ENCODE measurements at places on chromosomes 5 and 9. TPM values are rescaled to one million over a fixed set of nuclear protein-coding genes. Genes with fewer than 3 reads are reported as not detected.

The MINAR2 gene
- not detected for total RNA-seq

The CXCL14 gene
- not detected for total RNA-seq

DNA sequence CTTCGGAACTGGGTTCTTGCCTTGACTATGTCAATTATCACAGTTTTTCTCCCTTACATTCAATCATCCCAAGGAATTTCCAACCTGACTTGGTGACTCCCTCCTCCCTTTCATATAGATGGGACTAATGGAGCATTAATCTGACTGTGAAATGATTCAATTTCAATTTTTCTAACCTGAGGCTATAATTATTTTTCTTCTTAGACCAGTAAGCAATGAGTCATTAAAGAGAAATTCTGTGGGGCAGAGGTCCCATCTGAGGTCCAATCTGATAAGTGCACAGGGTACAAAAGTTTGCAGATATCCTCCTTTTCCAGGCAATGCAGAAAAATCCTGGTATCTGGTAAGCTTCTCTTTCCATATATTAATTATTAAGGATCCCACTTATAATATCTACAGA lies 18.9 kb downstream of the PDE4D start:
- H3K27me3 ChIP-seq = no peaks in the 10 kb centered on the region
- no peak for DNase-seq
- no peak overlapping the region for H3K27ac ChIP-seq
- H3K4me1 ChIP-seq = peaks cover 29% of the 10 kb centered on the region
- H3K36me3 ChIP-seq = no peaks in the 10 kb centered on the region

DNA sequence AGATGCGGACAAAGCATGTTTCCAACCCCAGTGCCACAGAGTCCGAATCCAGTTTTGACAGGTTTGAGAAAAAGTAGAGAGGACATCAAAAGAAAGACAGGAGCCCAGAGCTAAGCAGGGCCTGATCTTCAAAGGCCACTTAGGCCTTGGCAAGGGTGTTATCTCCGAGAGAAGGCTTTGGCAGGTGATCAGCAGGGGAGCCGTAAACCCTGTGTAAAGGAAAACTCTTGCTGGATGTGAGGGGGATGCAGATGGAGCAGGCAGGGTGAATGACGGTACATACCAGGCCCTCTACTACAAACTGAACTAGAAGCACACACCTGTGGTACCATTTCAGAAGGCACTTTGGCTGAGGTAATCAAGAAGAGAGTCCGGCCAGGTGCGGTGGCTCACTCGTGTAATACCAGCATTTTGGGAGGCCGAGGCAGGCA lies 1.4 kb upstream of the HNRNPH1 start:
- peak overlapping the region; percentile 88 for H3K4me3 ChIP-seq
- H3K27ac ChIP-seq = peak overlapping the region; percentile 98
- H3K36me3 ChIP-seq = peaks cover 34% of the 10 kb centered on the region

GRCh38 chr9:38024036-38024681 lies 44.9 kb downstream of the SHB start:
- H3K27ac ChIP-seq = peak overlapping the region; percentile 91
- peaks cover 71% of the 10 kb centered on the region for H3K4me1 ChIP-seq
- H3K36me3 ChIP-seq = no peaks in the 10 kb centered on the region
- peak; percentile 75 for DNase-seq
- H3K4me3 ChIP-seq = no peak overlapping the region

- H3K4me1 ChIP-seq = peaks cover 11% of the 10 kb centered on the region
- no peaks in the 10 kb centered on the region for H3K27me3 ChIP-seq
- H3K27ac ChIP-seq = no peak overlapping the region
- DNase-seq = peak; percentile 15
- no peak overlapping the region for H3K4me3 ChIP-seq
- no peaks in the 10 kb centered on the region for H3K36me3 ChIP-seq
Observed at GRCh38 chr5:111159845-111160244, 64.3 kb upstream of the CAMK4 start.

- no peaks in the 10 kb centered on the region for H3K27me3 ChIP-seq
- peaks cover 5% of the 10 kb centered on the region for H3K4me1 ChIP-seq
- H3K27ac ChIP-seq = no peak overlapping the region
Observed at GRCh38 chr9:13244181-13244580, 35.3 kb downstream of the MPDZ start.

The TEX48 gene
- total RNA-seq = not detected

The PDCD1LG2 gene
- total RNA-seq = 0.59 TPM

GRCh38 chr9:114382699-114383520 lies 4.9 kb downstream of the AKNA start:
- H3K4me3 ChIP-seq = no peak overlapping the region
- DNase-seq = no peak
- H3K27me3 ChIP-seq = no peaks in the 10 kb centered on the region
- H3K4me1 ChIP-seq = peaks cover 10% of the 10 kb centered on the region
- H3K27ac ChIP-seq = no peak overlapping the region
- H3K36me3 ChIP-seq = no peaks in the 10 kb centered on the region

The INIP gene
- 43.8 TPM for total RNA-seq

DNA sequence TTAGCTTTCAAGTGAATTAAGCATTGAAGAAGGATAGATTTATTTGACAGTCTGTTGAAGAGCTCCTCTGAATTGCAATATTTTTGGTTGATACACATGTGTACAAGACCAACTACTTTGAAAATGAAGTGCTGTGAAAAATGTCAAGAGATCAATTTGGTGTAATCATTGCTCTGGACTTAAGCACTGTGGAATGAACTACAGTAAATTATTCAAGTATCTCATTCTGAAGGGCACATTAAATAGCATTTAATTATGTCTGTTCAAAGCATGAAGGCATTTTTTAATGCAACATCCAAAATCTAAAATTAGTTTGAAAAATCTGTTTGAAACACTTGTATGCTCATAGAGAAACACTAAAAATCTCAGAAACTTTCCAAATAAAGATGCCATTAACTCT lies 107.5 kb downstream of the CDH18 start:
- DNase-seq = no peak
- H3K4me3 ChIP-seq = no peak overlapping the region
- no peaks in the 10 kb centered on the region for H3K36me3 ChIP-seq
- H3K27me3 ChIP-seq = no peaks in the 10 kb centered on the region
- H3K27ac ChIP-seq = no peak overlapping the region

All from SJCRH30 (cell line).